Stimulated activated CD4-positive, alpha-beta T cell treated with anti-CD3 and anti-CD28 coated beads, Interleukin-12 subunit alpha, Interleukin-12 subunit beta, amount 100 ng/mL, for 24 hours (primary cell): ENCODE measurements at places on chromosomes 13 and 19.

GRCh38 chr13:27334774-27335435 is 64.3 kb downstream of the RASL11A start:
- no peak for DNase-seq

GRCh38 chr13:98217597-98217996 is 40.5 kb upstream of the RNF113B start:
- DNase-seq: no peak

DNA sequence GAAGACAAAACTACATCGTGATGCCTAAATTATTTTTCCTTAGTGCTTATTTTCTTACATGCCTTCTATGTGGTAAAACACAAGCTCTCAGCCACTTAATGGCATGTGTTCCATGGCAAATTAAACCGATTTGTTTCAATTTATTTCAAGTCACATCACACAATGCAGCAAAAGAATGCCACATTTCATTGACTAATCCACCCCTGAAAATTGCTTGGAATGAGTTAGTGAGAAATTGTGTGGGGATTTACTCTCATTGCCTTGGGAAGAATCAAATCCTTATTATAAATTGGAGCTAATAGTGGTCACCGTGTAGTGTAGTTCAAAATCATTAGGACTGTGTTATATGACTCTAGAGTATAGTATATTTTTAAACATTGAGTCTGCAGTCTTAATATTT is 485.5 kb upstream of the KLHL1 start:
- DNase-seq: no peak

DNA sequence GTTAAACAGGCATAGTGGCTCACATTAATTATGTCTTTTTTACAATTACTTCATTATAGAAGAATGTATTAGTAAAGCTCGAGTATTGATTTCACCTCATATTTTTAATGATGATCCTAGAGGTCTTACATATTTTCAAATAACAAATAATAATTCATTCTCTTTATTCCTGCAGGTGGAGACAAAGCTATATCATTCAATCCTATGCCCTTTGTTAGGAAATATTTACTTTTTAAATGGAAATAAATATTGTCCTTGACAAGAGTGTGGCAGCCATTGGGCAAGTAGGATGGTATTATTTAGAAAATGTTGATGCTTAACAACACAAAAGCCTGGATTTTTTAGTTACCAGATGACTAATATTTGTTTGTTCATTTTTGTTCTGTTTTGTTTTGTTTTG is 127.6 kb downstream of the COG6 start:
- no peak for DNase-seq

DNA sequence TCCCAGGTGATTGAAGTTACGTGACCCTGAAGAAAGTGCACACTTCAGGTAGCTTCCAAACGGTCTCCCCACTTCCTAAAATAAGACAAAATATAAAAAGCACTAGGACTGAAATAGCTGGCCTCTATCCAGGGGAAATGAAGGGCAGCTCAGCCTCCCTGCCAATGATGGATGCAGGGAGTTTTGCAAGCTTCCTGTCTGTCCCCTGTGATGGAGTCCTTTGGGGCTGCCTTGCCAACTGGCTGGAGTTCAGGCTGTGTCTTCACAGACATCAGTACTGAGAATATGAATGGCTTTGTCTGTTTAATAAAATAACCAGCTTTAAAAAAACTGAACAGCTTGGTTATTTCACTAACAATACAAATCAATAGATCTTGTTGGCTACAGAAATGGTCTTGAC is 101.4 kb upstream of the GPR12 start:
- DNase-seq: no peak

- DNase-seq: no peak
Observed at GRCh38 chr13:72424059-72424458, 303.4 kb downstream of the MZT1 start.

- no peak for DNase-seq
Observed at GRCh38 chr13:112814905-112815585, 125.2 kb downstream of the ATP11A start.

GRCh38 chr13:50950849-50951248 is 41.3 kb downstream of the RNASEH2B start:
- DNase-seq: no peak

- DNase-seq: no peak
Observed at GRCh38 chr13:110685305-110686020, 20.5 kb downstream of the CARS2 start.

DNA sequence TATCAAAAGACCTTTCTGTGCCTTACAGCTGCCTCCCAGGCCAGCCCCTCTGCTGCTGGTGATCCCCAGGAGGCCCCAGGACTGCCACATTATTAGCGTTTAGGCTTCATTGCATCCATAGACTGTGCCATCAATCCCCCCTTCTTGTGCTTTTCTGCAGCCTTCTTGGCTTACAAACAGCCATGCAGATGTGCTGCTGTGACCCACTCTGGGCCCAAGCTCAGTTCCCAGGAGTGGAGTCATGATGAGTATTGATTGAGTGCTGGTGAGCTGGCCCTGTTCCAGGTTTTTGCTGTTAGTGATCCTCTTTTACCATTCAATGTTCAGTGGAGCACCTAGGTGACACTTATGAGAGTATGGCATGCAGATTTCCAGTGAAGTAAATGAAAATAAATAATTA is 59.9 kb upstream of the SLAIN1 start:
- no peak for DNase-seq

DNA sequence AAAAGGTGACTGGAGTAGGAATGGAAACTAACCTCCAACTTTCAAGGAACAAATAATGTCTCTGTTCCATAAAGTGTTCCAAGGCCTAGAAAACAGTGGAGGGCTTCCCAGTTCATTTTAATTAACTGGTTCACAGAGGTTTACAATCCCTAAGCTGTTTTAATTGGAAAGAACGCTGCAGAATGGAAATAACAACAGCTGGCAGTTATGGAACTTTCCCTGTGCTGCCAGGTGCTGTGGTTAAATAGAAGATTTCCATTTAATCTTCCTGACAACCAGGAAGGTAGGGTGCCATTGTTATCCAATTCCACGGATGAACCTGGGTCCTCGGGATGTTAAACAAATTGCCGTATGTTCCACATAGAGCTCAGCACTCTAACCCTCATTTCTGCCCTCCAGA is 22.2 kb upstream of the PEG3 start:
- DNase-seq: no peak

DNA sequence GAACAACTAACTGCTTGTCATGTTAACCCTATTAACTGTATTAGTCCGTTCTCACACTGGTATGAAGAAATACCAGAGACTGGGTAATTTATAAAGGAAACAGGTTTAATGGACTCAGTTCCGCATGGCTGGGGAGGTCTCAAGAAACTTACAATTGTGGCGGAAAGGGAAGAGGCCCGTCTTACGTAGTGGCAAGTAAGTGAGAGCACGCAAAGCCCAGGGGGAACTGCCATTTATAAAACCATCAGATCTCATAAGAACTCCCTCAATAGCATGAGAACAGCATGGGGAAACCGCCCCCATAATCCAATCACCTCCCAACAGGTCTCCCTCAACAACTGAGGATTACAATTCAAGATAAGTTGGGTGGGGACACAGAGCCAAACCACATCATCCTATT is 34.7 kb downstream of the PHF11 start:
- no peak for DNase-seq
